Panc1 (cell line): ENCODE measurements at places on chromosomes 6 and 20. TPM values are rescaled to one million over a fixed set of nuclear protein-coding genes. Genes with fewer than 3 reads are reported as not detected.
A peak's percentile ranks its signal among the peaks of the same experiment; 100 is the strongest.

- no peaks in the 10 kb centered on the region for H3K27me3 ChIP-seq
- no peaks in the 10 kb centered on the region for H3K36me3 ChIP-seq
- no peak overlapping the region for H3K4me3 ChIP-seq
Observed at GRCh38 chr6:20879526-20879925, 345.3 kb downstream of the CDKAL1 start.

Gene MEP1A
- total RNA-seq: not detected

DNA sequence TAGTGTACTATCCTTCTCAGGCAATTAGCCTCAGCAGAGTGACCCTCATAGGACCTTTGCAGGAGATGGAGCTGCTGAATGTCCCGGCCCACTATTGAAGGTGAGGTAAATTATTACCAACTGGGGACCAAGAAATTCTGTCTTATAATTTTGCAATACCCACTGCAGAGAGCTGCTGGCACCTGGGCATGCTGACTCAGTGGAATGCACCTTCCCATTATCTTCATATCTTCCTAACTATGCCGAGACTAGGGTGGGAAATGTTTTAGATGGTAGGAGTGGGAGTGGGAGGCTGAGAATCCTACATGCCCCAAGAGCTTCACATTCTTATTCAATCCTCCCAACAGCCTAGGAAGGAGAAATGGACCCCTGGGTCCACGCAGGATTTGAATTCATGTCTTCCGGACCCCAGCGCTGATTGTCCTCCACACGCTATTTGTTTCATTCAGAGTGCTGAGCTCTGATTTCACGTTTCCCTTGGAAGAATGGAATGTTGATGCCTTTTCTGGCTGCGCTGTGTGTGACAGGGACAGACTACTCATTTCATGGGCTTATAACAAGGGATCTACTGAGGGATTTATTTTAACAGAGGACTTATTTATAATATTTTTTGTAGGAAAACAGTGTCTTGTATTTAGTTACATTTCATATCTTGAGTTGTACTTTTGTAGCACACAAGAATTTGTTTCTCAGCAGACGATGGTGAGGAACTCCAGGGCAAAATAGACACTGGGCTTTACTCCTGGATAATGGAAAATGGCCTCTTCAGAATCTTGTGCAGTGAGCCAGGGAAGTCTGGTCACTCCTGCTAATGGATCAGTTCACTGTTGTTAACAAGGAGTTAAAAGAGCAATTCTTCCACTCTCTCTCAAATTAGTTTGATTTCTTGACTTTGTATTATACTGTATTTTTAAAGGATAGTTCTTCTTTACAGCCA is 66.4 kb downstream of the FYN start:
- no peak overlapping the region for H3K27ac ChIP-seq
- no peaks in the 10 kb centered on the region for H3K4me1 ChIP-seq
- H3K36me3 ChIP-seq: no peaks in the 10 kb centered on the region
- no peak for DNase-seq

Gene SULF2
- total RNA-seq: 1.4 TPM

GRCh38 chr6:13947611-13948178 is 22.9 kb downstream of the RNF182 start:
- no peak for DNase-seq
- H3K36me3 ChIP-seq: no peaks in the 10 kb centered on the region
- no peak overlapping the region for H3K27ac ChIP-seq
- H3K4me3 ChIP-seq: no peak overlapping the region

GRCh38 chr6:49632727-49633126 is 3.9 kb downstream of the RHAG start:
- no peak for DNase-seq
- H3K36me3 ChIP-seq: no peaks in the 10 kb centered on the region; the same call in 1 of the 2 replicates
- H3K27me3 ChIP-seq: no peaks in the 10 kb centered on the region

DNA sequence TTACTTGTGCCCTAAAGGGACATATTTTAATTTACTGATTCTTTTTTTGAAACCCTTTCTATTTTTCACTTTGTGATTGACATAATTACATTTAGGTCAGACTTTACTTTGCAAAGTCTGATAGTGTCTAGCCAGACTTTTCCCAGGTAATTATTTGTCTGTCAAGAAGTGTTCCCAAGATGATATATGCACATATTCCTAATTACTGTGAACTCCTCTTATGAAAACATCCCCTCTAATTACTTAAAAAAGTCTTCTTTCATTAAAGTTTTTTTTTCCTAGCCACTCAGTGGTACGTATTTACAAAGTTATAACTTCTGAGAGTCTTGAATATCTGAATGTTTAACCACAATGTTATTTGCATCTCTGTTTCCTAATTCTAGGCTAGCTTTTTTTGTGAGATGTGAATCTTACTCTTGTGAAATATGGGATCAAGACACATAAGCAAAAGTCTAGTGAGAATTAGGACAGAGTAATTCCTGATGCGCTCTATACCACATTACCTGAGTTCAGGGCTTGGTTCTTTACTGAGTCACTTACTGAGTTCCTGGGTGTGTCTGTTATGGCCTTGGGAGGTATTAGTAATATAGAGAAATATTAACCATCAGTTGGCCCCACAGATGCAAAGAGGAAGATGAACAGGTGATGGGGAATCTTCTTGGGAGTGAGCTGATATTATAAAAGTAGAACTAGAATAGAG is 27.9 kb downstream of the FAM83B start:
- H3K36me3 ChIP-seq: no peaks in the 10 kb centered on the region
- DNase-seq: no peak
- no peaks in the 10 kb centered on the region for H3K4me1 ChIP-seq
- H3K27ac ChIP-seq: no peak overlapping the region
- H3K27me3 ChIP-seq: no peaks in the 10 kb centered on the region

Gene ZSCAN23
- 1.6 TPM for total RNA-seq

- H3K4me1 ChIP-seq: no peaks in the 10 kb centered on the region
- no peaks in the 10 kb centered on the region for H3K36me3 ChIP-seq
- DNase-seq: no peak
- H3K27me3 ChIP-seq: no peaks in the 10 kb centered on the region
- H3K4me3 ChIP-seq: no peak overlapping the region
Observed at GRCh38 chr6:67391955-67392354, 1243.1 kb upstream of the ADGRB3 start.

Gene ELOVL4
- 0.41 TPM for total RNA-seq

- no peak overlapping the region for H3K27ac ChIP-seq
- no peak for DNase-seq
- H3K36me3 ChIP-seq: no peaks in the 10 kb centered on the region
Observed at GRCh38 chr6:112802144-112802543, 455.0 kb downstream of the RFPL4B start.

Gene OVOL2
- 0.77 TPM for total RNA-seq

DNA sequence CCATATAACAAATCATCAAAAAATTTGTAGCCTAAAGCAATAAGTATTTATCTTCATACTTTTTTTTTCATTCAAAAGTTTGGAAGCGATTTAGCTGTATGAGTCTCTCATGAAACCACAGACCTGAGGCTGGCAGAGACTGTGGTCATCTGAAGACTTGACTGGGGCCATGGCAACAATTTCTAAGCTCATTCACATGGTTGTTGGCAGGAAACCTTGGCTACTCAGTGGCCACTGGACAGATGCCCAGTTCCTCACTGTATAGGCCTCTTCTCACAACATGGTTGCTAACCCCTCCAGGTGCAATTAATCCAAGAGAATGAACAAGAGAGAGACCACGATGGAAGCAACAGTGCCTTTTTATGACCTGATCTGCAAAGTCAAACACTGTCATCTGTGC is 235.9 kb downstream of the BTBD3 start:
- H3K27ac ChIP-seq: no peak overlapping the region
- no peaks in the 10 kb centered on the region for H3K27me3 ChIP-seq
- DNase-seq: no peak
- H3K36me3 ChIP-seq: no peaks in the 10 kb centered on the region
- H3K4me3 ChIP-seq: no peak overlapping the region

GRCh38 chr6:31597006-31597405 is 4.2 kb upstream of the NCR3 start:
- DNase-seq: no peak
- H3K27me3 ChIP-seq: no peaks in the 10 kb centered on the region
- no peaks in the 10 kb centered on the region for H3K36me3 ChIP-seq

Gene CGA
- not detected for total RNA-seq

DNA sequence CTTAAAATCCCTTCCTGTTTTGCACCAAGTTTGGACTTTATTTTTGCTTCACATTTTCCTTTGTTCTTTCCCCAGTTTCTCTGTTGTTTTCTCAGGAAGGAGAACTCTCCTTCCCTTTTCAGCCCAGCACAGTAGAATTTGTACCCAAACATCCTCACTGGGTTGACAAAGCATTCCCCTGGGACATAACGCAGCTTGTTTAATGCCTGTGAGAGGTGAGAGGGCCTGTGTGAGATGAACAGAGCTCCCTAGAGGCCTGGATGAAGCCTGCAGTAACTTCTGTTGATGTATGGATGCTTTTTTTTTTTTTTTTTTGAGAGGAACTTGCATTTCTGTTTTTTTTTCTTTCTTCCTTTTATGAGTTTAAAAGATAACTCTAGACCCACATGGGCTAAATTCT is 104.9 kb upstream of the SLC22A23 start:
- H3K36me3 ChIP-seq: no peaks in the 10 kb centered on the region; the same call in 1 of the 2 replicates
- DNase-seq: no peak
- no peaks in the 10 kb centered on the region for H3K4me1 ChIP-seq

Gene SIM1
- total RNA-seq: not detected

- H3K27me3 ChIP-seq: peaks cover 4% of the 10 kb centered on the region; the same call in 1 of the 2 replicates
- H3K4me3 ChIP-seq: no peak overlapping the region
- no peaks in the 10 kb centered on the region for H3K4me1 ChIP-seq
- H3K36me3 ChIP-seq: no peaks in the 10 kb centered on the region
- H3K27ac ChIP-seq: no peak overlapping the region
Observed at GRCh38 chr6:28402197-28402596, 2.6 kb upstream of the ZSCAN12 start.

Gene BAG2
- 14.0 TPM for total RNA-seq

- H3K4me1 ChIP-seq: 0 out of 2 replicates have a peak, but pooled peaks cover 4% of the 10 kb centered on the region
- DNase-seq: no peak
- no peak overlapping the region for H3K27ac ChIP-seq
- H3K36me3 ChIP-seq: no peaks in the 10 kb centered on the region
Observed at GRCh38 chr6:12081771-12082170, 69.7 kb downstream of the HIVEP1 start.

Gene HTR1B
- 14.0 TPM for total RNA-seq

Gene SEL1L2
- not detected for total RNA-seq

Gene ADGB
- total RNA-seq: not detected

DNA sequence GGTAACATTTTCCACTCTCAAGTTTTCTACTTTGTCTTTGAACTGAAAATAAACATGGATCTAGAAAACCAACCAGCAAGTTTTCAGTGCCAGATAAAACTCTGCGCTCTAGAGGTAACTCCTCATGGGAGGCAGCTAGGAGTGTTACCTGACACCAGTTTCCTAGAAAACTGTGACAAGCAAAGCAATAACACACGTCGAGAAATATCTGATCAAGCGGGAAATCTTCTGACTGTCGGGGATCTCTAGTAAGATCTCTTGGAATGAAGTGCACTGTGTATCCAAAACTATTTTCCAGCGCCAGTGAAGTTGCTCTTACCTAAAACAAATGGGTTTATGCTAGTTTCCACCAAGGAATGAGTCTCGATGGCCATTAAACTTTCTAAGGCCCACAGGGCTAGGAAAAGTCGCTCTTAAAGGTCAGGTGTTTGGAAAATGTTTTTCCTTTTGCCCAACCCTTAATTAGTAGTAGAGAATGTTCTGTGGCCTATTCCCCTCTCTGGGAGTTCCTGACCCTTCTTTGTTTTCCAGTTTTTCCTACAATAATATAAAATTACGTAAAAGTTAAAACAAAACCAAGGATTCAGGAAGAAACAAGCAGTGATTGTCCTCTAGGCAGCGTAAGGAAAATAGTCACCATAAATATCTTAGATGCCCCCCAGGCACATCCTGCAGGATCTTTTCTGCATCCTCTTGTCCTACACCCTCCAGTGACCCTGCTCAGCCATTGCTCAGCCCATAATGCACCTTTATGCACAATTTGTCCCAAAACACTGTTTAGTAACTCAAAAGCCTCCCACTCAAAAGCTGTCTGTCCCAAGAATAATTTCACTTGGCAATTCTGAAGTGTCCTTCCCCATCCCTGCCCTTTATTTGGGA is 137.7 kb upstream of the AKAP12 start:
- DNase-seq: no peak
- H3K36me3 ChIP-seq: no peaks in the 10 kb centered on the region
- no peaks in the 10 kb centered on the region for H3K4me1 ChIP-seq
- no peak overlapping the region for H3K4me3 ChIP-seq
- no peak overlapping the region for H3K27ac ChIP-seq

Gene HFE
- 12.1 TPM for total RNA-seq

DNA sequence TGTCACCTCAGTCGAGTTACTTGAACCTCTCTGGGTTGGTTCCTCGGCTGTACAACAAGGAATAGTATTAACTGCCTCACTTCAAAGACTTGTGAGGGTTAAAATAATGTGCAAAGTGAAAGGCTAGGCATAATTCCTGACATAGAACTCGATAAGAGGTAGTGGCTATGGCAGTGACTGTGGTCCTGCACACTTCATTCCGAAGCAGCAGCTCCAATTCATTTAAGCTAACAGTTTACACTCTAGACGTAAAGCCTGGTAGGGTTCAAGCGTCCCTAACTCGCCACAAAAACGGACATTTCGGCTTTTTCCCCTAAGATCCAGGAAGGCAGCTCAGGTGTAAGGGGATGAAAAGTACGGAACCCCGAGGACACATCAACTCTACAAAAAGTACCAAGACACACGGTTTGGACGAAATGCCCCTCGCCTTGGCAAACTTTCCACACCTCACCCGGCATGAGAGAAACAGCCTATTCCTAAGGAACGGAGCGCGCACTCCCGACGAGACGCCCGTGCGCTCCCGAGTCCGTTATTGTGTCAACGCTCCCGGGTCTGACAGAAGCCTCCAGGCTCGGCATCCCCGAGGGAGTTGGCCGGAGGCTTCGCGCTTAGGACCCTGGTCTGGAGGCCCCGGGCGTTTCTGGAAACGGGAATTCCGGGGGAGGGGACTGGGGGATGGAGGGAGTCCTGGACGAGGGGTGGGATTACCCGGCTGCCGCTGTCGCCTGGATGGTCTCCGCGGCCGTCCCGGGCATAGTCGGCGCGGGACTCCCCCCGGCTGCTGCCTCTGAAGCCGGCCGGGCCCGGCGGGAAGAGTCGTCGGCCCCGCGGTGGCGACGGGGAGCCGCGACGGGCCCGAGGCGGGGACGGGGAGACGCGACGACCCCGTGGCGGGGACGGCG is 937 bp downstream of the ZNF318 start:
- no peaks in the 10 kb centered on the region for H3K27me3 ChIP-seq
- no peak for DNase-seq
- peak overlapping the region; percentile 81 for H3K4me3 ChIP-seq
- H3K4me1 ChIP-seq: peaks cover 10% of the 10 kb centered on the region
- H3K36me3 ChIP-seq: peaks cover 8% of the 10 kb centered on the region

DNA sequence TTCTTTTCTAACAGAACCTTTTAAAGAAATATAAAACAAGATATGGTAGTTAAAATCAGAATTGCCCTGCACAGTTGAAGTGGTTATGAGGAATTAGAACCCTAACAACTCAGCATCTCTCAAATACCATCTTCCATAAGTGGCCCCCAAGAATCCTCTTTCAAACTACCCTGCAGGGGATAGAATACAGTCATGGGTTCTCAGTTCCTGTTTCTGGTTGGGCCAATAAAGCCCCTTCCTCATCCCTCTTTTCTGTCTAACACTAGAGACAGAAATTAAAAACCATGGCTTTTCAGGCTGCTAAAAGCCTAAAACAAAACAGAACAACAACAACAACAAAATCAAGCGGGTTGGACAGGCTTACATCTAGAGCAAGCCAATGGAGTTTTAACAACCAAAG is 6.7 kb upstream of the LCA5 start:
- H3K4me1 ChIP-seq: peaks cover 48% of the 10 kb centered on the region
- no peaks in the 10 kb centered on the region for H3K27me3 ChIP-seq
- DNase-seq: no peak
- H3K36me3 ChIP-seq: no peaks in the 10 kb centered on the region; the same call in 1 of the 2 replicates
- H3K4me3 ChIP-seq: no peak overlapping the region
